Activated CD8-positive, alpha-beta memory T cell treated with anti-CD3 and anti-CD28 coated beads, Interleukin-2, amount 50 U/mL, for 4 hours (primary cell): ENCODE measurements at places on chromosomes 1 and 21.

GRCh38 chr1:153560771-153561465 is 4.7 kb downstream of the S100A2 start:
- no peak for DNase-seq

- DNase-seq, result no peak
Measured at GRCh38 chr21:37862536-37862935, 53.7 kb downstream of the KCNJ6 start.

GRCh38 chr1:148388260-148389026 is 94.7 kb downstream of the PPIAL4G start:
- DNase-seq, result peak; percentile 82

GRCh38 chr1:197984289-197984688 is 67.1 kb downstream of the LHX9 start:
- DNase-seq, result no peak

DNA sequence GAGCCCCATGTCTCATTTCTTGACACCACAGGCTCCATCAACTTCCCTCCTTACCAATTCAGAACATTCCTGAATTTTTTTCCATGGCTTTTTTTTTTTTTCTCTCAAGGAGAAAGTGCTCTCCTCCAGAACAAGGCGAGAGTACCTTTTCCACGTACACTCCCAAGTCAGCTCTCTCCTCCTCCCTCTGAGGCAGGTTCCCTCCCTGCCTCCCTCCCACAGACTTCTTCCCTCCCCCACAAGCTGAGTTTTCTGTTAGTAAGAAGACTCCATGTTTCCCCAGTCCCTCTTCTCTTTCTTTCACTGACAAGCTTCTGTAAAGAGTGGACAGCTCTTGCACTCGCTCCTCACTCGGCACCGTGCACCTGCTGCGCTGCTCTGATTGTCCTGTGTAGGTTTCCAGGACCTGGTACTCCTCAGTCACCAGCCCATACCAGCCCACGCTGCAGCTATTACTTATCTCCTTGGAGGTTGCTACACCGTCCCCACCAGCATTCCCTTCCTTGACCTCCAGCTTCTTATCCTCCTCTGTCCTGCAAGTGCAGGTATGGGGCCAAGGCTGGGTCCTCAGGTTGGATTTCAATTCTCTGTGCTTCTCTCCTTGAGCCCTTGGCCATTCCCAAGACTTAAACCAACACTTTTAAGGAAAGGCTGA is 3.8 kb downstream of the TRAF5 start:
- no peak for DNase-seq

- DNase-seq, result no peak
Measured at GRCh38 chr1:111961016-111961415, 28.5 kb downstream of the KCND3 start.

- DNase-seq, result no peak
Measured at GRCh38 chr1:20223551-20224419, 37.5 kb upstream of the PLA2G2C start.

- no peak for DNase-seq
Measured at GRCh38 chr1:54582566-54583306, 34.7 kb downstream of the ACOT11 start.

DNA sequence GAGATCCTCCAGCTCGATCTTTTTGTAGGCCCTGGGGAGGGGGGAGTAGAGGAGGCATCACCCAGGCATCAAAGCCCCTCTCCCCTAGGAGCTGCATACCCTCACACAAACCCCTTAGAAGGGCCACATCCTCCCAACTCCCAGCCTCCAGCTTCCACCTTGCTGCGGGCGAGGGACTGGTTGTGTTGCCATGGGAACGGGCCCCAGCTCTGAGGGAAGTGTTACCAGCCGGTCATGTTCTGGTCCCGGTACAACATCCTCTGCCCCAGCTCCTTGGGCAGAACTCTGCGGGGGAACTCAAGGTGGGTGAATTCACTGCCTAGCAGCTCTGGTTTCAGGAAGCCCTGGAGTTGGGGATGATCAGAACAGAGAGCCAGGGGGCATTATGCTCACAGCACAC is 4.1 kb downstream of the PPM1J start:
- no peak for DNase-seq

GRCh38 chr1:204263254-204263910 is 49.6 kb upstream of the GOLT1A start:
- DNase-seq, result no peak

- DNase-seq, result peak; percentile 44
Measured at GRCh38 chr1:23216771-23217420, 406 bp downstream of the HTR1D start.

GRCh38 chr1:66298464-66298863 is 235.5 kb upstream of the SGIP1 start:
- DNase-seq, result no peak
